ENCODE measurements at places on chromosomes 12 and 14.

- no peak for DNase-seq
Measured at GRCh38 chr14:102171173-102172020, 31.7 kb downstream of the WDR20 start.

DNA sequence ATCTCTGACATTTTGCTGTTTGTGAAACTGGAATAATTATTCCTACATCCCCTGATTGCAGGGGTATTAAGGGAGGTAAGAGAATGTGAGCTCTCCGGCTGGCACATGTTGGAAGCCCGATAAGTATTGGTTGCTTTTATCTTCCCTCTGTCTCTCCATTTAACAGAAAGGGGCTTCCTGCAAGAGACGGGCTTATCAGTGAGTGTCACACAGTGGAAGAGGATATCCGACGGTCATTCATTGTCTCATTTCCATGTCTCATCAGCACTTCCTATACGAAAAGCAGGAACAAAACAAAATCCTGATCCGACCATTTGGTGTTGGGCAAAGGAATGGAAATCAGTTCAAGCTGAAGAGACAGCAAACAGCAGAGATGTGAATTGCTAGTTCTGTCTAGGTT lies 10.7 kb downstream of the DYRK4 start:
- DNase-seq, result no peak

GRCh38 chr12:19646599-19646998 lies 207.3 kb downstream of the AEBP2 start:
- no peak for DNase-seq

DNA sequence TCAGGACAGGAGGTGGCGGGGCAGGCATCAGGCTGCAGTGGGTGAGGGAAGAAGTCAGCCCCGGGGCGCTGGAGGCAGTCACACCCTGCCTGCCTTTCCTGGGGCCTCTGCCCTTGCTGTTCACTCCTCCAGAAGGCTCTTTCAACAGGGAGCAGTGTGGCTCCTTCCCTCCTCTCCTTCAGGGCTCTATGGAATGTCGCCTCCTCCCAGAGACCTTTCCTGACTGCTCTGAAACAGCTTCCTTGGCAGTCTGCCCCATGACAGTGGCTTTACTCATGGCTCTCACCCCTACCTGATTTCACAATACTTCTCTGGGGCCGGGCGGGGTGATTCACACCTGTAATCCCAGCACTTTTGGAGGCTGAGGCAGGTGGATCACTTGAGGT lies 7.1 kb downstream of the RHOF start:
- no peak for DNase-seq

DNA sequence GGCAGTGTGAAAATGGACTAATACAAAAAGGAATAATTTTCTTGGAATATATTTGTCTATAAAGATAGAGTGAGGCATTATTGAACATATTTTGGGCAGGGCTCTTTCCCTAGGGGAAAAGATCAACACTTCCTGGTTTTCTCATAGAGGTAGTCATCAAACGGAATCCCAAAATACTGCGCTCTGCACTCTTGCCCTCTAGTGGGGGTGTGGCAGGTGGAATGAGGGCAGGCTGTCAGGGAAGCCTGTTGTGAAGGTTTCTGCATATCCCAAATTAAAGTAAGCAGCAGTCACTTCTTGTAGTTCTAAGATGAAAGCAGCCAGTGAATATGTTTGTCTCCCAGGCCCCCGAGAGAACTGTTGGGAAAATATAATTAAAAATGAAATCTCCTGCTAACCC lies 666.8 kb upstream of the TMEM132C start:
- DNase-seq, result no peak

DNA sequence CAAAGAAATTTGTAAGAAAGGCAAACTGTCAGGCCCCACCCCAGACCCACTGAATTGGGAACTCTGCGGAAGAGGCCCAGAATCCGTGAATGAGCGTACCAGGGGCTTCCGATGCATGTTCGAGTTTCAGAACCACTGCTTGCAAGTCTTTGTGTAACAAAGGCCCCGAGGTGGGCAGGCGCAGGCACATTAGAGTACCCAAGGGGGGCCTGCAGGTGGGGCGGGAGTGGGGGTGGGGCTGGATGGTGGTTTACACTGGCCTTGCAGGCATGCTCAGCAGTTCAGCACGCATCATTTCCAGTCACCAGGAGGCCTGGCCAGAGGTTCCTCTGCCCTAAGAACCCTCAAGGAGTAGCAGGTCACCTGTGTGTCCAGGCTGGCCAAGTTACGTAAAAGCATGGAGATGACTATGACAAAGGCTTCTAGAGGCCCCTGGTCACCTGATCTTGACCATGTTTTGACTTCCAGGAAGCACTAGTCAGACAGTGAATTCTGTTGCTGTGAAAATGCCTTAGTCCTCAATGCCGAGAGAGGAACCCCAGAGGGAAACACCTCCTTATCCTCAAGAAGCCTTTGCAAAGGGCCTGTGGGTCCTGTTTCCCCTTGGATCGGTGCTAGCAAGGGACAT lies 33.2 kb upstream of the IRF2BPL start:
- no peak for DNase-seq
